Fibroblast of skin of back (primary cell): ENCODE measurements at places on chromosomes 3 and 15.

DNA sequence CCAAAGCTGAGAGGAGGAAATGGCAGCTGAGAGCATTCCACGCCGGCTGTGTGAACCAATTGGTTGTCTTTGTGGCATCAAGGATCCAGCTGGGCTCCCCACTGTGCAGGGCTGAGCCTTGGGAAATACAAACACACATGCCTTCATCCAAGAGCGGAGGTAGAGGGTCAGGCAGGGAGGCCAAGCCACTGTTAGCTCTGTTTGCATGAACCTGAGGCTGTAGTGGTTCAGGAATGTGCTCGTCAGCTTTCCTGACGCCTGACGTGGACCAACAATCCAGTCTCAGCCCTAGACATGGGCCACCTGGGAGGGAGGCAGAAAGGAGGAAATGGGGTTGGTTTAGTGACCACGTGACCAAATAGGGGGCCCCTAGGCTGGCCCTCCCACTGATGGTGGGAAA is 276.9 kb downstream of the TLE3 start:
- DNase-seq, result peak; percentile 51

GRCh38 chr3:80733522-80734176 is 965.9 kb upstream of the ROBO1 start:
- DNase-seq, result peak; percentile 75

DNA sequence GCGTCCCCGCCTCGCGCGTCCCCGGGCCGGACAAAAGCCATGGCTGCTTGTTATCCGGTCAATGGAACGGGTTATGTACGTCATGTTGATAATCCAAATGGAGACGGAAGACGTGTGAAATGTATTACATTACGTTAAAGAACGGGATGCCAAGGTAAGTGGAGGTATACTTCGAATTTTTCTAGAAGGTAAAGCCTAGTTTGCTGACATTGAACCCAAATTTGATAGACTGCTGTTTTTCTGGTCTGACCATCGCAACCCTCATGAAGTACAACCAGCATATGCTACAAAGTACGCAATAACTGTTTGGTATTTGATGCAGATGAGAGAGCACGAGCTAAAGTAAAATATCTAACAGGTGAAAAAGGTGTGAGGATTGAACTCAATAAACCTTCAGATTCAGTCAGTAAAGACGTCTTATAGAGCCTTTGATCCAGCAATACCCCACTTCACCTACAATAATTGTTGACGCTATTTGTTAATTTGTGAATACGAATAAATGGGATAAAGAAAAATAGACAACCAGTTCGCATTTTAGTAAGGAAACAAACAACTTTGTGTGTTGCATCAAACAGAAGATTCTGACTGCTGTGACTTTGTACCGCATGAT is 19.8 kb downstream of the WDR73 start:
- DNase-seq, result no peak

DNA sequence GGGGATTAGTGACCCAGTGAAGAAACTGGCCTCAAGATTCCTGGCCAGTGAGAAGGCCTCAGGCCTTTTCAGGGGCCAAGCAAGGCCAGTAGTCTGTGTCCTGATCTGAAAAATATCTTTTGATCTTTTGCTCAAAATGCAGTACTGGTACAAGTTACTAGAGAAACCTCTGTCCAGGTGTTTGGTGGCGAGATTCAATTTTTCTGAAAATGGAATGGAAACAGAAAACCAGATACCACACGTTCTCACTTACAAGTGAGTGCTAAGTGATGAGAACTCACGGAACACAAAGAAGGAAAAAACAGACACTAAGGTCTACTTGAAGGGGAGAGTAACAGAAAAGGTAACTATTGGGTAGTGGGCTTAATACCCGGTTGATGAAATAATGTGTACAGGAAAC is 463.4 kb downstream of the ZIC1 start:
- DNase-seq, result no peak

DNA sequence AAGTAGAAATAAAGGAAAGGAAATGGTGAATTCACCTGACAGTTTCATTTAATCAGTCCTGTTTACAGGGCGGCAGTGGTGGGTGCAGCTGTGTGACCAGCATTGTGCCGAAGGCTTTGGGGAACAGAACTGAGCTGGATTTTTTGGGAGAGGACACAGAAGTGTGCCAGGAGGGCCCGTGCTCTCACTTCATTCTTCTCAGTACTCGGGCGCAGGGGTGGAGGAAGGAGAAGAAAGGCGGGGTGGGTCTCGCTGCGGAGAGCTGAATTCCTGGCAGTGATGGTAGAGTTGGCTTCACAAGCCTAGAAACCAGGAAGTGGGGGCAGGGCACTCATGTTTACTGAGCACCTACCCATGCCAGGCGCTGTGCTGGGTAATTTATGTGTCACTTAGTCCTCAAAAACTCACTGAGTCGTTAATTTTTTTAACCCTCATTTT is 64.6 kb downstream of the CRTC3 start:
- DNase-seq, result no peak

GRCh38 chr3:156378871-156379270 is 176.0 kb downstream of the SSR3 start:
- no peak for DNase-seq

- DNase-seq, result peak; percentile 69
Observed at GRCh38 chr15:38768970-38769369, 204.4 kb upstream of the RASGRP1 start.

- no peak for DNase-seq
Observed at GRCh38 chr3:138093721-138094120, 21.7 kb downstream of the DZIP1L start.

DNA sequence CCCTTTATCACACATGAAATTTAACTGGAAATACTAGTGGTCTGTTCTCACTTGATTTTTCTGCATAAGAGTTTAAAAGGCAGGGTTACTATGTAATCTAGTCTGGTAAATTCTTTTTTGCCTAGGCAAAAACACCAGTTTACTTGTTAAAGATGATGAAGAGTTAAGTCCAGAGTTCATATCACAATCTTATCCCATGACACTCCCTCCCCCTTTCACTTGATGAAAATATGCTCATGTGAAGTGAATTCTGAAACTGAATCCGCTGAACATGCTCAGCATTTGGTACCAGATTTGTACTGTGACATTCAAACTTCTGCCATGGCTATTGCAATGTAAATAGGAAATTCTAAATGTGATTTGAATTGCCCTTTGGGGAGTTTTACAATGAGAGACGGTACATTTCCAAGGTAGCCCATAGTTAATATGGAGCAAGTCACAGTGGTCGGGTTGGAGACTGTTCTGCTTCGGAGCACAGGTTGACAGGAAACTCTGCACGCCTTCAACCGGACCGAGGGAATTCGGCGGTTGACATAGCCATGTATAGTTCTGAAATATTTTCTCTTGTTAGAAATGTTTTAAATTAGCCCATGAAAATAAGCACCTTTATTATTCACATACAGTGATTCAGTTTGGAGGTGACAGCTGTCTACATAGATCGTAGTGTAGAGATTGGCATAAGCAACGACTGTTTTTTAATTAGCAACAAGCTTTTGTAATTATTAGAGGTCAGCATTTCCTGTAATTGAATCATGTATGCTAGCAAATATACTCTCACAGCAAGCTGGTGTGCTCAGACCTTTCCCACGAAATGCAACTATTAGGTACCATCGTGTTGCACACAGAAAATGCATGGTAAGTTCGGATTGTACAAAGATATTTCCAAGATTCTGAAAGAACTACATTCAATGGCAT is 768.6 kb upstream of the GOLIM4 start:
- DNase-seq, result no peak

DNA sequence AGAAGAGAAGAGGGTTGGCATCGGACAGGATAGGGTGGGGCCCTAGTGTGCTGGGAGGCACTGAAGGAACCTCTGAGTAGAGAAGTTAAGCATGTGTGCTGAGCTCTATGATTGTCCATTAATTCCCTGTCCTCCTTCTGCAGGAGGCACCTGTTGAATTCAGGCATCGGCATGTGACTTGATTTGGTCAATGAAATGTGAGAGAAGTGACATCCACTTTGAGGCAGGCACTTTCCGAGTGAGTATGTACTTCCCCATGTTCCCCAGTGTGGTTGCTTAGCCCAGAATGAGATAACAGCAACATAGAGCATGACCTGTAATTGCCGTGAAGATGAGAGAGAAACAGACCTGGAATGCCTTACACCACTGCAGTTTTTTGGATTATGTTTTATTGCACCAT is 224.8 kb downstream of the RPLP1 start:
- no peak for DNase-seq

DNA sequence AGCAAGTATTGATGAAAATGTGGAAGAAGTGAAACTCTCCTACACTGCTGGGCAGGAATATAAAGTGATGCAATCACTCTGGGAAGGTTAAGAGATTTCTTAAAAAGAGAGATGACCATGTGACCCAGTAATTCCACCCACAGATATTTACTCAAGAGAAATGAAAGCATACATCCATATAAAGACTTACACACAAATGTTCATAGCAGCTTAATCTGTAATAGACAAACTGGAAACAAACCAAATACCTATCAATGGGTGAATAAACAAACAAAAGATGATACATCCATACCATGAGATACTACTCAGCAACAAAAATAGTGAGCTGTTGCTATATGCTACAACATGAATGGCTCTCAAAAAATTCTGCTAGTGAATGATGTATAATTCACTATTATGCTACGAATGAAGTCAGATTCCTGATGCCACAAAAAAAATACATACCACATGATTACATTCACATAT is 463.3 kb downstream of the MAGI1 start:
- peak; percentile 99 for DNase-seq

GRCh38 chr15:92579931-92580470 is 75.6 kb downstream of the FAM174B start:
- no peak for DNase-seq

DNA sequence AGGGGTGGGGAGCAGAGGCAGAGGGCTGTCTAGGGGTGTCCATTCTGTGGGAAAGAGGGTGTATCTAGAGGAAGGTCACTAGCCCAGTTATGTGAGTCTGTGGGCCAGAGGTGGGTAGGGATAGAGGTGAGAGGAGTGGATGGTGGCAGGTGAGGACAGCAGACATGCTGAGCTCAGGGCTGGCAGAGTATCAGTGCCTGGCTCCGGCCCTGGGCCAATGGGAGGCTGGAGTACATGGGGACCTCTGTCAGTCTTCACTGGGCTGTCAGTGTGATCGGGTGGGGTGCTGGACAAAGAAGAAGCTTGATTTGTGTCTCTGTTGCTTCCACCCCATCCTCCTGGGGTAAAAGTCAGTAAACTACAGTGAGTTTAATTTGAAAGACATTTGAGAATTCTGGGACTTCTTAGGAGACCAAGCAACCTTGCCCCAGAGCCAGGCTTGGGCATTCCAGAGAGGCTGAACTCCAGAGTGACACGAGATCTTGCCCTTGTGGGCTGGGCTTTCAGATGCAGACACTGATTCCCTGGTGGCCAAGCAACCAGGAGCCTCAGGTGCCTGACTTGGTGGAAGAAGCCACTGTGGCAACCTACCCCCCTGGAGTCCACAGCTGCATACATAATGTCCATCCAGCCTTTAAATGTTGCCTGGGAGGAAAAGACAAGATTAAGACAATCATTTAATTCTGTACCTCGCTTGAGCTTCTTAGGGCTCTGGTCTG is 60.7 kb downstream of the EXOG start:
- DNase-seq, result no peak

DNA sequence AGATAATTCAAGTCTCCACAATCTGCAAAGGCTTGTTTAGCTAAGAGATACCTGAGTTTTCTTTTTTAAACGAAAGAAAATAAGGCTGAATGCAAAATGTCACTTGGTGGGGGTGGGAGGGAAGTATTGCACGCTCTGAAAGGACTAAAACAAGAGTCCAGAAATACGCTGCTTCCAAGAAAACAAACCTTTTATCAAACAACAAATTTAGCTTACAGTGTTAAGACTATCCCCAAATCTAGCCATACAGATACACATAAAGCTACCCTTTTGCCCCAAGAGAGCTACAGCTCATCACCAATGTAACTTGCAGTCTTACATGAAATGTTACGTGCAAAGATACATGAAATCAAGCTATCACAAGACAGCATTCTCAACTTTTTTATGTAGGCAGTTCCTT is 522.5 kb downstream of the FOXP1 start:
- DNase-seq, result no peak

DNA sequence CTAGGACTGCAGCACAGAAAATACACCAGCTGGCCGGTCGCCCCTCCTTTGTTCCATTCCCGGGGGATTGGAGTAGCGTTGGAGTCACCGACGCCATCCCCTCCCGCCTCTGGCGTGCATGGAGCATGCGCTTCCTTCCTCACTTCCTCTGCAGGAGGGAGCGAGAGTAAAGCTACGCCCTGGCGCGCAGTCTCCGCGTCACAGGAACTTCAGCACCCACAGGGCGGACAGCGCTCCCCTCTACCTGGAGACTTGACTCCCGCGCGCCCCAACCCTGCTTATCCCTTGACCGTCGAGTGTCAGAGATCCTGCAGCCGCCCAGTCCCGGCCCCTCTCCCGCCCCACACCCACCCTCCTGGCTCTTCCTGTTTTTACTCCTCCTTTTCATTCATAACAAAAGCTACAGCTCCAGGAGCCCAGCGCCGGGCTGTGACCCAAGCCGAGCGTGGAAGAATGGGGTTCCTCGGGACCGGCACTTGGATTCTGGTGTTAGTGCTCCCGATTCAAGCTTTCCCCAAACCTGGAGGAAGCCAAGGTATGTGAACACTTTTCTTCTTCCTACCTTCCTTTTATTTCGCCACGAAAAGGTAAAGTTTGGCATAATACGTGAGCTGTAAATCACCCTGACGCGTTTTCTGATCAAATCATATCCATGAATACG is at the start of gene SCG3:
TSS of gene SCG3 (plus strand) at position 201 of the 661 bp plus-strand sequence. CDS start at position 454, 253 bp downstream.
- DNase-seq, result peak; percentile 70

GRCh38 chr15:27993544-27993943 is 105.6 kb downstream of the OCA2 start:
- no peak for DNase-seq

GRCh38 chr3:48532977-48533337 is 23.6 kb downstream of the PFKFB4 start:
- no peak for DNase-seq

GRCh38 chr15:31077181-31077580 is 24.3 kb downstream of the TRPM1 start:
- DNase-seq, result no peak

- peak; percentile 98 for DNase-seq
Observed at GRCh38 chr3:55330355-55330754, 156.8 kb downstream of the WNT5A start.

- DNase-seq, result no peak
Observed at GRCh38 chr15:89487791-89488190, 8.6 kb downstream of the RHCG start.

DNA sequence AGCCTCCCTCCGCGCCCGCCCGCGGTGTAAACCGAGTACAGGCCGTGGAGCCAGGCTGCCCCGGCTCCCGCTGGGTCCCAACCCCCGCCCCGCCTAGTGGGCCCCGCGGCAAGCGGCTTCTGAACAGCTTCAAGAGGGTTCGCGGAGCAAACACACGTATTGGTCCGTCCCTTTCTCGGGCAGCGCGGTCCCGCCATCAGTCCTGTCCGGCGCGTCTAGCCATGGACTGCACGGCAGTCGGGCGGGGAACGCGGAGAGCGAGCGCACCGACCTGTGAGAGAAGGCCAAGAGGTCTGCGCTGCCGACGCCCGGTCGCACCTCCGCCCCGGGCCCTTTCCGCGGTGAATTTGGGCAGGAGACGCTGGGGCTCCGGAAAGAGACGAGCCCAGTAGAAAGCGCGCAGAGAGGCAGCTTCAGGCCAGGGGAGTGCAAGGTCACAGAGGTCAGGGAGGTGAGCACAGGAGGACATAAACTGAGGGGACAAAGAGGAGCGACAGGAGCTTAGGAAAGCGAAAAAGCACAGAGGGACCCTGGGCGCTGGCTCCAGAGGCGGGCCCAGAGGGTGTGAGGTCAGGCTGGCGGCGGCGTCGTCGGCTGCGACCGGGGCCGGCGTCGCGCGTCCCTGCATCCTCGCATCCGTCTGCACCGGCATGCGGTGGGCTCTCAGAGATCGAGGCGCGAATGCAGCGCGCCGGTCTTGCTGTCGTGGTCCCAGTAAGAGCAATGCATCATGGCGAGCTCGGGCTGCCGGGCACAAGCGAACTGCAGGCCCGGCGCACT is 1.8 kb downstream of the FOXL2 start:
- peak; percentile 31 for DNase-seq

GRCh38 chr15:101349047-101349951 is 54.3 kb upstream of the SNRPA1 start:
- no peak for DNase-seq
